Bone marrow (tissue), 2 donors: ENCODE measurements at places on chromosomes 1 and 21.

GRCh38 chr1:55334160-55334559, 119.0 kb upstream of the USP24 start:
- DNase-seq = no peak

DNA sequence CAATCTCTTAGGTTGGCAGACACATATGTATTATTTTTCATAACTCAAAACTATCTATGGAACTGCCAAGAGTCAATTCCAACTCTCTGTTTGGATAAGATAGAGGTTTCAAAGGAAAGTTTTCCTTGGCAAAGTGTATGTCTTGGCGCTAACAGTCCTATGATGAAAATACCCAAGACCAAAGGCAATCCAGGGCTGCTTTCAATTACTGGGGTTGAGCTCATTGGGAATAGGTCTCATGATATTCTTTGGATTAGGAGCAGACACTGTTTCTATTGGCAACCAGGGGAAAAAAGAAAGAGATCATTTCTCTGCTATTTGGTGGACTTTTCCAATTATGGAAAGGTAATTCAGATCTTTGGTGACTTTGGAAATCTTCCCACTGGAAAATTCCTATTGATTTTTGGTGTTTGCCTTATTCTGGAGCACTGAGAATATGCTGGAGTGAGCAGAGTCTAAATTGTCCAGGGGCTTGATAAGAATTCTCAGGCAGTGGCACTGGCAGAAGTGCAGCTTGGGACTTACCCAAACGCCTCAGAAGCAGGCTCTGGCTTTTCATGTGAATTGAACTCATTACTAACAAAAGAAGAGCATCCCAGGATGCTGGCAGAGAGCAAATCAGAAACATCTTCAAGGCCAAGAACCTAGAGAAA, 20.4 kb upstream of the PLXNA2 start:
- no peak for DNase-seq

GRCh38 chr1:240683576-240683975, 71.6 kb upstream of the GREM2 start:
- no peak for DNase-seq

GRCh38 chr1:79497193-79497773, 490.8 kb upstream of the ADGRL4 start:
- DNase-seq = no peak

DNA sequence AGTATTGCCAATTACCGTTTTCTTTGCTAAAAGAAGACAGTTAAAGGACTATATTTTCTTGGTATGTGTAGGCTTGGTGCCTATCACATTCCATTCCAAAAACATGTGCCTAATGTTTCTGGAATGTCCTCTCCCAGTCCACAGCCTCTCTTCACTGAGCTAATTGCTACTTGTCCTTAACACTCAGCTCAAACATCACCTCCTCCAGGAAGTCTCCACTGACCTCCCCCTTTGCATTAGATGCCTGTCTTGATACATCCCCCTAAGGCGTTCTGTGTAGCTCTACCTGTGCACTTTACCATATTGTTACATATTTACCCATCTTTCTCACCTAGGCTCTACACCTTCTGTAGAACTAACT, 195.6 kb upstream of the CAMK1G start:
- DNase-seq = no peak
